Activated naive CD8-positive, alpha-beta T cell treated with anti-CD3 and anti-CD28 coated beads for 36 hours (primary cell): ENCODE measurements at places on chromosomes 5 and 9. TPM values are rescaled to one million over a fixed set of nuclear protein-coding genes. Genes with fewer than 3 reads are reported as not detected.

Gene ANKRD18A
- total RNA-seq: 2.6 TPM

Gene RMI1
- total RNA-seq: 33.4 TPM

Gene FAM240B
- not detected for total RNA-seq

Gene PCDHA5
- total RNA-seq: not detected

Gene DNAH5
- not detected for total RNA-seq

Gene LYSMD3
- 14.2 TPM for total RNA-seq

Gene LTC4S
- total RNA-seq: 0.29 TPM

Gene DPP7
- 289 TPM for total RNA-seq

Gene SLC6A19
- not detected for total RNA-seq

Gene LCN1
- not detected for total RNA-seq
